Right forelimb (tissue), 1 donor: ENCODE measurements at places on chromosomes 11 and 22.

DNA sequence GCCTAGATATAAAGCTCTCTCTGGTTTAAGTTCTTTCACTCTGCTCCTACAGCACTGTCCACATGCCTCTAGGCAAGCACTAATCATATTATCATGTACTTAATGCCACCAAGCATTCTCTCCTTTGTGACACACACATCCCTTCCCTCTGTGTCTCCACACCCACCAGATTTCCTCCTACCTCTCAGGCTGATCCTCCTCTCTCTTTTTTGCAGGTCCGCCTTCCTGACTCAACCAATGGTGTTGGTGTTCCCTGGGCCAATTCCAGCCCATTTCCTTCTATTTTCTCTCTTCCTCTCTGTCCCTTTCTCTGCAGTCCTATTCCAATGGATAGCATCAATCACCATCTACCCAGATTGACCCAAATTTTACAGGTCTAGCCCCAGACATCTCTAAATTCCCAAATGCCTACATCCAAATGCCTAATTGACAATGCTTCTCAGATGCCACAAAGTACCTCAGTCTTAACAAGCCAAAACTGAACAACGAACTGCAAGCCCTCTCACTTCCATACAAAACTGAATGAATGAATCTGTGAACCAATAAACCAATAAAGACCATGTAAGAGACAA, 504 bp upstream of the ZNF215 start:
- DNase-seq: no peak

GRCh38 chr11:63142459-63142858, 1.6 kb downstream of the SLC22A24 start:
- DNase-seq: no peak

GRCh38 chr11:9250139-9250582, 15.0 kb downstream of the DENND5A start:
- DNase-seq: no peak

DNA sequence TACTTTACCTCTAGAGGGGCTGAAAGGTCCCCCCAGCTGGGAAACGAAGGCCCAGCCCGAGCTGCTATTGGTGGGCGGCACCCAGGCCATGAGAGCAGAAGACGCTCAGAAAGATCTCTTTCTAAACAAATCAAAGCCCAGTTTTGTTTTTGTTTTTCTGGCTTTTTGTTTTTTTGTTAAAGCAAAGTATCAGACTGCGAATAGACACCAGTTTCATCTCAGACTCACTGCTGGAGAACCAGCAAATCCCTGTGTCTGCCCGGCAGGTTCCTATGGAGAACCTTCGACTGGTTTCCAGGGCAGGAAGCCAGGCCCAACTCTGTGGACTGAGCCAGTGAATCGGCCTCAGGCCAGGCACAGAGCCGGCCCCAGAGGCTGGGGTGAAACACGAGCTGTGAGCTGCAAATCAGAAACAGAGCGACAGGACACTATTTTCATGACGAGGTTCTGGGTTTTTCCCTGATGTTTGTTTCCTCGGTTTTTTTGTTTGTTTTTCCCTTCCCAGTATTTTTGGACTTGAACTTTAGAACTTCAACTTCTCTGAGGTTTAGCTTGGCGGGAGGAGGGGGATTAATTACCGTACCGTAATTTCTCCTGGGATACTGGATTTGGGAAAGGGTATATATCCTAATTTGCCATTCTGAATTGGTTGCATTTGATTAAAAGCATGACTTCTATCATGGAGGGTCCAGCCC, 16.0 kb upstream of the B4GALNT4 start:
- DNase-seq: peak; percentile 90

GRCh38 chr11:65323813-65324212, 9.1 kb downstream of the CDC42EP2 start:
- DNase-seq: no peak

DNA sequence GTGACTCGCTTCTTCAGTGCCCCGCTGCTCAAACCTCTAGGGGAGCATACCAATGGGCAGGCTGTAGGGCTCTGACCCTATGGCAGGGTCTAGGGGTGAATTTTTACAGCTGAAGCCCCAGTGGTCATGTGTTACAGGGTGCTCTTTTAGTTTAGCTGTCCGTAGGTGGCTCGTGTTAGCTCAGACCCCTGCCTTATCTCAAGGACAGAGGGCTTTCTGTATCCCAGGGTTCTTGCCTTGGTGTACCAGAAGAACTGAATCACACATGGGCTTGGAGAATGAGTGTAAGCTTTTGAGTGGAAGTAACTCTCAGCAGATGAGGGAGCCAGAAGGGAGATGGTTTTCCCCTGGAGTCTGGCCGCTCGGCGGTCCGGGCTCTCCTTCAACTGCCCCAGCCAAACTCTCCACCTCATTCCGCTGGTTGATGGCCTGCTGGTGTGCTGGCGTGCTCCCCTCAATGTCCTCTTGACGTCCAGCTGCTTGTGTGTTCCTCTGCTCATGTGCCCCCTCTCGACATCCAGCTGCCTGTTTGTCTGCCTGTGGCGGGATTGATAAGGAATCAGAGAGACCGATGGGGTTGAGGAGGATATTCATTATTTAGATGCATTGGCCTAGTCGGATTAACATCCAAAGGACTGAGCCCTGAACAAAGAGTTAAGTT, 37.5 kb downstream of the BIRC2 start:
- no peak for DNase-seq

DNA sequence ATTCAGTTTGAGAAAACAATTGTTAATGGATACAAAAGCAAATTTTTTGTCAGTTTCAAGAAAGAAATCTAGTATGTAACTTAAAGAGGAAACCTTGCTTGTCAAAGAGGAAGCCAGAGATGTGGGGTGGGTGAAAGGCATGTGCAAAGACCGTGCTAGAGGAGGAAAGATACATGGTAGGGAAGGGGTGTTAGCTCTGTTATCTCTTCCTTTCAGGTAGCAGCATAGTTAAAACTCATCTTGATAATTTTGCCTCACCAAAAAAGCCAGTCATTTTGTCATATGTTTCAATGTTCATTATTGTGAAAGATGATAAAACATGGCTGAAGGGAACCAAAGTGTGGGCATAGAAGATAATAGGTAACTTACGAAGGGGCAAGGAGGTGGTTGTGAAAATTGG, 2.6 kb upstream of the MS4A2 start:
- no peak for DNase-seq

GRCh38 chr22:27808451-27809225, 7.1 kb upstream of the MN1 start:
- DNase-seq: no peak

- DNase-seq: no peak
Observed at GRCh38 chr11:76139314-76139713, 67.0 kb downstream of the WNT11 start.

- no peak for DNase-seq
Observed at GRCh38 chr11:71542879-71543777, 5.1 kb upstream of the KRTAP5-9 start.

DNA sequence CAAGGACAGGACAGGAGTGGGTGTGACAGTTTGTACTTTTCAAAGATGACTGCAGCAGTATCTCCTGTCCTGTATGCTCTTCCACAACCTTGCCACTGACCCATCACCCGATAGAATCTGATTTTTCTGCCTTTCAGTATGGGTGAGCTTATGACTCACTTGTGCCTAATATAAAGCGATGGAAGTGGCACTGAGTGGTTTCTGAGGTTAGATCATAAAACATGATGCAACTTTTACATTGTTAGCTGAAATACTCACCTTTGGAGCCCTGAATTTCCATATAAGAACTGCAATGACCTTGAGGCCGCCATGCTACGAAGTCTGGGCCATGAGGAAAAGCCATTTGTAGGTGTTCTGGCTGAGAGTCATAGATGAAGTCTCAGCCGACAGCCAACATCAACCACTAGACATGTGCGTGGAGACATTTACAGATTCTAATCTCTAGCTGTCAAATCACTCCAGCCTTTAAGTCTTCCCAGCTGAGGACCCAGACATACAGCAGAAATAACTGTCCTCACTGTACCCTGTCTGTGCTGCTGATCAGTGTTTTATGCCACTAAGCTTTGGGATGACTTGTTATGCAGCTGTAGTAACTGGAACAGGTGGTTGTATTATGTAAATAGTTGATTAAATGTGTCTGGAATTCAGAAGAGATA, 105.9 kb upstream of the ARHGAP20 start:
- DNase-seq: no peak

- DNase-seq: no peak
Observed at GRCh38 chr11:64115531-64116522, 50.1 kb downstream of the MACROD1 start.

DNA sequence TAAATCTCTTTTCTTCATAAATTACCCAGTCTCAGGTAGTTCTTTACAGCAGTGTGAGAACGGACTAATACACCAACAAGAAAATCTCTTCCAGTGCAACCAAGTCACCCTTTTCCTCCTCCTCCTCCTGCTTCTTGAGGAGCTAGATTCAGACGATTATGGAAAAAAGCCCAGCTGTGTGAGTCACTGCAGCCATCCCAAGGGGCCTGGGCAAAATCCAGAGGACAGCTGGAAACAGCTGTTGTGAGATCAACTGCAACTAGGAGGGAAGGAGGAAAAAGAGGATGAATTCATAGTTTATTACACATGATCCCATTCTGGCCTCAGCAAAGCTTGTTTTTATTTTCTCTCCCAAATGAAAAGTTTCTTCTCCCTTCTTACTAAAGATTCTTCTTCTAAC, 32.9 kb downstream of the RBFOX2 start:
- DNase-seq: peak; percentile 82

DNA sequence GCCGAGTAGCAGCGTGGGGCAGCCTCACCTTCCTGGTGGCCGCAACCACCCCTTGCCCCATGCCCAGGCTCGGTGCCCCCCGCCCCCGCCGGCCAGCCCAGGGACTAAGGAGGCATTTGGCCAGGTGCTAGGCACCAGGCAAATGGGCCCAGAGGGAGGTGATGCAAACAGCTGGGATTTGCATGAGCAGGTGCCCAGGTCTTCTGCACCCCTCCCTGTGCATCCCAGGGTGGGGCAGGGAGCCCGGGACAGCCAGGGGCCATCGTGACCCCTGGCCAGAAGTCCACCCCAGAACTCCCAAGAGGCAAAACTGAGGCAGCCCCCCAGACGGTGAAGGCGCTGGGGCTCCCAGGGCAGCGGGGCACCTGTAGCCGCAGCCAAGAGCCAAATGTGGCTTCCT, 18.1 kb downstream of the TRPM5 start:
- DNase-seq: no peak

GRCh38 chr11:11977206-11977938, 31.1 kb downstream of the DKK3 start:
- peak; percentile 84 for DNase-seq

- DNase-seq: peak; percentile 90
Observed at GRCh38 chr11:57638005-57638781, 11.5 kb downstream of the YPEL4 start.

DNA sequence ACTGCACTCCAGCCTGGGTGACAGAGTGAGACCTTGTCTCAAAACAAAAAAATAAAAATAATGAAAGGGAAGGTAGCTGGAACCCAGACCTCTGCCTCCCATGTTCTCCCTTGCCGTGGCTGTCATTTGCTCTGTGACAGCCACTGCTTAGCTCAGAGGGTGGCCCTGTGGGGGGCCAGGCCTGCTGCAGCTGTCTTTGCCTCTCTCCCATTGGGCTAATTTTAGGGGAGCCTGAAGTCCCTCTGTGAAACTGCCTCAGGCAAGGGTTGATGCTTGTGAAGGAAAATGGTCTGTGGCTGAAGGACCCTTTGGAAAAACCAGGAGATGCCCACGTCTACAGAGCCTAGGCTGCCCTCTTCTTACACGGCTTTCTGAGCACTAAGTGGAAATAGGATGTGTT, 42.9 kb downstream of the C11orf91 start:
- no peak for DNase-seq

DNA sequence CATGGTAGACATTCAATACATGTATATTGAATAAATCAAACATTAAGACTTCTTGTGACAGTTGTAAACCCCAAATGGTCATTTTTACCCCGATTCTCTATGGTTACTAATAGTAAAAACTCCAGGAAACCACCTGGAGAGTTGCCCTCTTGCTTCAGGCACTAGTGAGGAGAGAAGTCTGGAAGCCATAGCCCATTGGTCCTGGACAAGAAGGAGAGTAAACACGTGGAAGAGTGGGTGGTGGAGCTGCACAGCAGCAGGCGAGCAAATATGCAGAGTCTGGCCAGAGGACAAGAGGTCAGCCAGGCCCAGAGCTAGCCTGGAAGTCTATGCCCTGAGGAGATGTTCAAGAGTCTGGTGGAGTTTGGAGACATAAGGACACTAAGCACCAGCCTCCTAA, 17.7 kb downstream of the DCHS1 start:
- no peak for DNase-seq

DNA sequence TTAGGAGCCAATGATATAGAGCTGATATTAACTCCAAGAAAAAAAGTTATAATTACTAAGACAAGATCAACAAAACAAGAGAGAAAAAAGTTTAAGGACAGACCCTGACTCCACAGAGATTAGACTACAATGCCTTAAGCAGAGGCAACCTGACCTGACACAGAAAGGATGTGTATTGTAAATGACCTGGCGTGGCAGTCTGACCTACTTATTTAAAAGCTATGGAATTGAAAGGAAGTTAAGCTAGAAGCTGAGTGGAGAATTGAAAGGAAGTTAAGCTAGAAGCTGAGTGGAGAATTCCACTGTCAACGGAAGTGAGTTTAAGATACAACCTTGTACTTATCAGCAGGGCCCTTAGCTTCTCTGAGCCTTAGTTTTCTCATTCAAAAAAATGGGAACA, 885.4 kb downstream of the OPCML start:
- no peak for DNase-seq

- no peak for DNase-seq
Observed at GRCh38 chr11:20056950-20057943, 103.0 kb downstream of the DBX1 start.

GRCh38 chr11:120675171-120675570, 163.6 kb downstream of the GRIK4 start:
- DNase-seq: no peak

DNA sequence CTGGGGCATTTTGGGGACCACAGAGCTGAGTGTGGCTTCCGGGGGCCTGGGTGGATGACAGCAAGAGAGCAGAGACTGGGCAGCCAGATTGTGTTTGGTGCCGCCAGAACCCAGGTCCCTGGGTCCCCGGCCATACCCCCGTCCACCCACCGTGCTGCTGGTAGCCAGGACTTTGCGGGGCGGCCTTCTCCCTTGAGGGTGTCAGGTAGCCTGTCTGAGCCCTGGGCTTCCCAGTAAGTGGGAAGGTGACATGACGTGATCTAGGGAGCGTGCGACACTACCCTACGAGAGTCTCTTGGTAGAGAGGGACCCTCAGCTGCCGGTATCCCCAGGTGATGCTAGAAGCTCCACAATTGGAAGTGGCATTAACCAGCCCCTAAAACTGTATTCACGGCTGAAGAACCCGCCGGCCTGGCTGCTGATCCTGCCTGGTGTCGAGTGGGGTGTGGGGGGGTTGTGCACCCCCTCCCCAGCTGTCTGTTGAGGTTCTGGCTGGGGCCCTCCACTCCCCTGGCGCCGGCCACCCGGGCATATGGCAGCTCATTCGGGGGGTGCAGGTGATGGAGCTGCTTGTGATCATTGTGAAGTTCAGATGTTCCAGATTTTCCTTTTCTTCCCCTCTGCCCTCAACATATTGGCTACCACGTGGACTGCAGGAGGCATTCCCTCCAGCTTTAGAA, 66.9 kb downstream of the MPPED1 start:
- DNase-seq: no peak

GRCh38 chr11:9077164-9077563, 14.2 kb downstream of the SCUBE2 start:
- no peak for DNase-seq
